RWPE1 (cell line): ENCODE measurements at places on chromosomes 5 and 9.

DNA sequence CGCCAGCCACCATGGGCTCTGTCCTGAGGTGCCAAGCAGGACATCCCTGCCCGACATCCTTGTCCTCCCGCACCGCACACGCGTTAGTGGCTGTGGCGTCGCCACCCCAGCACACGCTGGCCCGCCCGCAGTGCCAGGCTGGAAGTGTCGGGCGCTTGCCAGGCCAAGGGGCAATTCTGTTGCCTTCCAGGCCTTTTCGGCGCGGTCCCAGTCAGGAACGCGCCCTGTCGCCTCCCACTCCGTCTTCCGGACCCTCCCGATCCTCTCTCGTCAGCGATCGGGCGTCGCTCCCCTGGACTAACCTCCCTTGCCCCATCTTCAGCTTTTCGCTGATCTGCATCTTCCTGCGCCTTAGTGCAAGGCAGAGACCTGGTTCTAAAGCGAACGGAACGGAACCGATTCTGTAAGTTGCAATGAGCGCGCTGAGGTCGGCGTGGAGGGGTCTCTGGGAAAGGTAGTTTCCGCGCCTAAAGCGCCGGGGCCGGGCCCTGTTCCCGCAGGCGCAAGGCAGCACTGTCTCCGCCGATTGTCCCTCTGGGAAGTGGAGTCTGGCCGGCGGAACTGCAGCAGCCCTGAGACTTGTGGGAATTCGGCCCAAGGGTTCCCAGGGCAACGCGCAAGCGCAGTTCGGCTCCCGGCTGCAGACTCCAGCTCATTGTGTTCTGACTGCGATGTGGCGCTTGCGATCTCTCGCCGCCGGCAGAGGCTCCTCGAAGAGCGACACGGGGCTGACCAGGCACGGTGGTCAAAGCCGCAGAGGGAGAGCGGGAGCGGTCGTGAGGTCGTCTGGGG lies at the start of gene ZNF454:
ZNF454 (plus strand) TSS at position 630 of the 792 bp plus-strand sequence. CDS start 1,594 bp downstream, outside the sequence.
- no peak for DNase-seq

DNA sequence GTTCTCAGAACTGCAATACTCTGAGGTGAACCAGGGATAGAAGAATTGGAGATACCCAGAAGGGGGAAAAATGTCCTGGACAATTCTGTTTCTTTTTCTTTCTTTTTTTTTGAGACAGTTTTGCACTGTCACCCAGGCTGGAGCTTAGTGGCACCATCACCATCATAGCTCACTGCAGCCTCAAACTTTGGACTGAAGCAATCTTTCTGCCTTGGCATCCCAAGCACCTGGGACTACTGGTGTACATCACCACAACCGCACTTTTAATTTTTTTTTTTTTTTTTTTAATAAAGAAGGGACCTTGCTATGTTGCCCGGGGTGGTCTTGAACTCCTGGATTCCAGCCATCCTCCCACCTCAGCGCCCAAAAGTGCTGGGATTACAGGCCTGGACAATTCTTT lies 1.9 kb downstream of the EMB start:
- DNase-seq: no peak

- no peak for DNase-seq
Observed at GRCh38 chr9:36078051-36078450, 41.3 kb downstream of the RECK start.

DNA sequence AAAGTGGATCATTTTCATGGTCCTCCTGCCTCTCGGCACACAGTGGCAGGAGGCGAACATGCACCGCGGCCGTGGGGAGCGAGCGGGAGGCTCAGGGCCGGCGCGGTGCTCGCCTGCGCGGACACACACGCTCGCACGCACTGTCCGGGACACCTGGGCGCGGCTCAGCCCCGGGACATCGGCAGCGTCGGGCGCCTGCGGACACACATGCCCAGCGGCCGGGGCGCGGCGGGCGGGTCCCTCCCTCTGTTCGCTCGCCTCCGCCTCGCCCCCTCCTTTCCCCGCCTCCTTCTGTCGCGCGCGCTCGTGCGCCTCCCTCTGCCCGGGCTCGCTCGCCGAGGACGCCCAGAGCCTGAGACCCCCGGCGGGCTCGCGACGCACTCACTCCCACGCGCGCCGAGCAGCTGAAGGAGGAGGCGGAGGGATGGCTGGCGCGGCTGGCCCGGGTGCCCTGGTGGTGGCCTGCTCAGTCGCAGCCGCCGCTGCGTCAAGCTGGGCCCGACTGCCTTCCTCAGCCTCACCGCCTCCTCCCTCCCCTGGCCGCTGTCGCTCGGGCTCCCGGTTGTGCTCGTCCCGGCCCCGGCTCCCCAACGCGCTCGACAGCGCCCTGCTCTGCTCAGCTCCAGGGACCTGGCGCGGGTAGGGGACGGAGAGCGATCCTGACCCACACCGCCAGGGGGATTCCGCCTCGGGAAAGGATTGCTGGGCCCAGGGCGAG lies at the start of gene FRMD3:
FRMD3 (minus strand) TSS at position 230 of the 718 bp plus-strand sequence; CDS start at position 60, 170 bp downstream.
- DNase-seq: peak; percentile 42

GRCh38 chr9:69175486-69175885 lies 1.4 kb downstream of the TJP2 start:
- no peak for DNase-seq
